ENCODE measurements at places on chromosomes 1 and 21.

- DNase-seq: no peak
Measured at GRCh38 chr1:225595974-225596551, 56.9 kb downstream of the ENAH start.

- DNase-seq: no peak
Measured at GRCh38 chr1:230896779-230897178, 28.5 kb upstream of the C1orf198 start.

GRCh38 chr1:50095716-50096115 is 13.0 kb upstream of the ELAVL4 start:
- DNase-seq: no peak

DNA sequence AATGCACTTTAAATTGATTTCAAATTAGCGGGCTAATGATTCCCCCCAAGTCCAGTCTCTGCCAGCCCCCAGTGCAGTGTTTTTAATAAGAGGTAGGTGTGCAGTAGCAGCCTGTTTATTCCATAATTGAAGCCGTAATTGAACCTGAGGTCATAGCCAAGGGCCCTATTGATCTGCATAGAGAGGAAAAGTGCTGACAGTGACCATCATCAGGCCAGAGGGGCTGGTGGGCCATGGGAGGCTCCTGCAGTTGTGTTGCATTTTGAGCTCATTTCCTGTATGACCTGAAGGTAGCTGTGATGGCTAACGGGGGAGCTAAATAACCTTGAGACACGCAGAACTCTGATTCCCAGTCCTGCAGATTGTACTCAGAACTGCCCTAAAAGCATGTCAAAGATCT is 67.5 kb downstream of the DISP3 start:
- DNase-seq: no peak

DNA sequence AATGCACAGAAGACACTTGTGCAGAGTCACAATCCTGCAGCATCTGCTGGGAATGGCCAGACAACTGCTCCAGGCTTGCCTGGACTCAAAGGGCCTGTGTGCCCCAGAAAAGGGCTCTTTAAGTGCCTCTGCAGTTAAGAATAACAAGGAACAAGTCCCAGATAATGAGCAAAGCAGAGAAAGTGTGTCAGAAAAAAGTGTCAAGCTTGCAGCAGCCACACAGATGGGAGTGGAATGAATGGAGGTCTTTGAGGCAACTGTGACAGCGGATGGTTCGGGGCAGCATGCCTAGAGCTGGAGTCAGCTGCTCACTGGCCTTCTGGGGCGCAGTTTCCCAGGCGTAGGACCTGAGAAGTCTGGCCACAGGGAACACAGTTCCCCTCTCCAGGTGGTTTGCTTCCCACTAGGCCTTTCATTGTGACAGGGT is 5.1 kb downstream of the PARP1 start:
- DNase-seq: no peak

DNA sequence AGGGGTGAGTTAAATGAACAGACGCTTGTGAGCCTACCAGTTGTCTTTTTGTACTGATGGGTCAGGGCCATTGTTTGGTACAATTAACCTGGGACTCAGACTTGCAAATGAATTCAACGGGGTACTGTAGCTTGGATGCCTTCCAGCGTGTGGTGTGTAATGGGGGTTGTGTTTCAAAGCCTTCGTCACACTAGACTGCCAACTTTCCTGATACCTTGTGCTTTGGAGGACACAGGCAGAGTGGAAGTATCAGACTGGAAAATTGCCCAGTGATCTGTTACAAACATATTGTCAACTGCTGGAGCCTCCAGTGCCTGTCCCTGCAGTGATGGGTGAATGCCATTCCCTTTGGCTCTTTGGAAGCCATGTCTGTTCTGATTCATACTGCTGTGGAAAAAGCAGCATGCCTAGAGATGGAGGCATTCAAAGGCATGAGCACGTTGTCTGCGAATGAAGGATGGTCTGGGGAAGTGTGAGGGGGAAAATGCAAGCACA is 384.5 kb downstream of the LMX1A start:
- DNase-seq: no peak

GRCh38 chr1:41740630-41741239 is 178.0 kb downstream of the HIVEP3 start:
- DNase-seq: peak; percentile 18

- no peak for DNase-seq
Measured at GRCh38 chr1:30283199-30283962, 440.0 kb downstream of the MATN1 start.

- DNase-seq: peak; percentile 15
Measured at GRCh38 chr1:45266151-45266801, 59.9 kb upstream of the ZSWIM5 start.

GRCh38 chr1:30200161-30200560 is 523.2 kb downstream of the MATN1 start:
- no peak for DNase-seq

GRCh38 chr1:30286241-30286987 is 437.0 kb downstream of the MATN1 start:
- no peak for DNase-seq

GRCh38 chr1:154867064-154867825 is 2.8 kb downstream of the KCNN3 start:
- DNase-seq: no peak

- DNase-seq: no peak
Measured at GRCh38 chr1:67832737-67833601, at the start of gene GNG12. GNG12 (minus strand) TSS chr1:67833467; CDS start chr1:67707686, 125,781 bp downstream.

- DNase-seq: no peak
Measured at GRCh38 chr1:175866776-175867175, 123.4 kb upstream of the TNR start.

- peak; percentile 93 for DNase-seq
Measured at GRCh38 chr1:234758851-234759250, 148.9 kb upstream of the IRF2BP2 start.

- no peak for DNase-seq
Measured at GRCh38 chr1:21691739-21692138, 22.6 kb upstream of the RAP1GAP start.

- no peak for DNase-seq
Measured at GRCh38 chr1:43293896-43294760, 6.7 kb upstream of the TIE1 start.

DNA sequence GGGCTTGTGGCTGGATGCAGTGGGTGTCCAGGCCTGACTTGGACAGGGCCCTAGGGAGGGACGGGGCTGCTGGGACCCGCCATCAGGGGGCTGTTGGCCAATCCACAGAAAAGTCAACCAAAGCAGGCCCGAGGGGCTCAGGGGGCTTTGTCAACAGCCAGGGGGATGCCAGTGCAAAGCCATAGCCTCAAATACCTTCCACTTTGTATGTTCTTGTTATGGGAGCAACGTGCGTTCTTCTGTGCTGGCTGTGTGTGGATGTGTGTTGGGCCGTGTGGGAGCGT is 35.4 kb upstream of the ARF1 start:
- DNase-seq: no peak

GRCh38 chr1:245771511-245772281 is 616.9 kb downstream of the KIF26B start:
- DNase-seq: no peak

DNA sequence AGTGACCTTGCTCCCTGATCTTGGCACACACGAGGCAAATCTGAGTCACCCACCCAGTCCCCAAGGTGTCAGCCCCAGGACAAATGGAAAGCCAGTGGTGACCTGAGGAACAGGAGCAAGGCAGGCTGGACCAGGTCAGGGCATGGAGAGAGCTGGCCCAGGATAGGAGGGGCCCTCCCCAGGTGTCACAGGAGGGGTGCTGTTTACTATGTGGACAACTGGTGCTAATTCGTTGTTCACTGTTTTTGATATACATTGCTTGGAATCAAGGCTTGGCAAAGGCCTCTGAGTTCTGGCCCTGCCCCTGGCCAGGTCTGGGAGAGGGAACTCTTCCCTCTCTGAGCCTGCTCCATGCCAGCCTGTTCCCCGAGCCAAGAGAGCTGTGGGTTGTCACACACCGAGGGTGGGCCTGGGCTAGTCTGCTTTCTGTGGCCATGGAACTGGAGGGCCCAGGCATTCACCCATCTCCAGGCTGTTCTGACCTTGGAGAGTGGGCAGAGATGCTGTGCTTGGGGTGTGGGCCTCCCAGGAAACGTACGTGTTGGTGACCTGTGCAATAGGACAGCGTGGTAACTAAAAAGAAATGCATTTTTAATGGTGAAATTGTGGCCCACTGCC is 41.8 kb downstream of the CRYAA start:
- DNase-seq: no peak

DNA sequence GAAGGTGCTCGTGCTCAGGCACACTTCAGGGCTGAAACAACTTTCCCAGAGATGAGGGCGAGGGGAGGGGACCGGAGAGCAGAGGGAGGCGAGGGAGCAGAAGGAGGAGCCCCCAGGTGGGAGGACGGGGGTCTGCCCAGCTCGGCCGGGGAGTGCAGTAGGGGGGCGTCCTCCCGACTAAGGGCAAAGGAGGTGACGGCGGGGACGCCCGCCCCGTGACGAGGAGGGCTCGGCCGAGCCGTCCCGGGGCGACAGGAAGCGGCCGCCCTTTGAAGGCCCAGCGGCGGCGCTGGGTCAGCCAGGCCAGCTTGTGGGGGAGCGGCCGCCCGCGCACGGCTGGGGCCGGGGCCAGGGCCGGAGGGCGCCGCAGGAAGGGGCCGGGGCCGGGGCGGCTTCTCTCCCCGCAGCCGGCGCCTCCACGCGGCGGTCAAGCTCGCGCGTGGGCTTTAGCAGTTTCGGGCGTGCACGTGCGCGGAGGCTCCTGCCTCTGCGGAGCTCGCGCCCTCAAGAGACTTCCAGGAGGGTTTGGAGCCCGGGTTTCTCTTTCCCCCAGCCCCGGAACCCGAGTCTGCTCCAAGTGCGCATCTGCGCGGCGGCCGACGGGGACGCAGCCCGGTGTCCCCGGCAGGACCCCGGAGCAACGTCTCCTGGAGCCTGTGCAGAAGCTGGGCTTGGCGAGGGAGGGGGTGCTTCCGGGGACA is 100.8 kb upstream of the SLC45A1 start:
- DNase-seq: peak; percentile 1

DNA sequence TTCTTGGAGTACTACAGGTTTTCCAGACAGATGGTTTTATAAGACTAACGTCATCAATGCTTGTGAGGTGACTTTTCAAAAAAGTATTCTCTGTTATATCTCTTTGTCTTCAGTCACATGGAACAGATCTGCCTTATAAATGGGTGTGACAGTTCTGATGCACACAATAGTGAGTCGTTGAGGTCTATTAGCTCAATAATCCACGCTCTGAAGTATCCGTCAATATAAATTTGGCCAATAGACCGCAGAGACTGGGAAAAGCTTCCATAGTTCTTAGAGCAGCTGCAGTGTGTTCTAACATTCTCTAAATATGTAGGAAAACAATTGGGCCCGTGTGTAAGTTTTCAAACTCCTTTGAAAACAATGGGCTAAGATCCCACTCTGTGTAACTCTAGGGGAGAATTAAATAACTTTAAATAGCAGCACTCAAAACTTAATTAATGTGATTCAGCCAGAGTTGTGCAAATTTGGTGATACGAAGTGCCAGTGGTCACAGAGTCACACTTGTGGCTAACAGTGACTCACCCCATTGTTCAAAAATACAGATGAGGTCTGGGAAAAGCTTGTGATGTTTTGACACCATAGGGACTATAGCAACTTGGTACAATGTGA is 316.0 kb downstream of the LMO4 start:
- DNase-seq: no peak

DNA sequence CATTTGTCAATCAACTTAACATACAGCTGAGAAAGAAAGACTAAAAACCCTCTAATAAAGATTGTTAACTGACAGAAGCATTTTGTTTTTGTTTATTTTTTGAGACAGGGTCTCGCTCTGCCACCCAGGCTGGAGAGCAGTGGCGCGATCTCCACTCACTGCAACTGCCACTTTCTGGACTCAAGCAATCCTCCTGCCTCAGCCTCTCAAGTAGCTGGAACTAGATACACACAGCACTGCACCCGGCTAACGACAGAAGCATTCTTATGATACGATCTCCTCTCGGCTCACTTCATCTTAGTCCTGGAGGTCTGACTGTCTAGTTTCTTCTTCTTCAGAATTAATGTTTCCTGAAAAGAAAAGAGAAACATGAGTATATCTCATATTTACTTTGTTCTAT is 23.5 kb downstream of the RSPH1 start:
- DNase-seq: no peak

DNA sequence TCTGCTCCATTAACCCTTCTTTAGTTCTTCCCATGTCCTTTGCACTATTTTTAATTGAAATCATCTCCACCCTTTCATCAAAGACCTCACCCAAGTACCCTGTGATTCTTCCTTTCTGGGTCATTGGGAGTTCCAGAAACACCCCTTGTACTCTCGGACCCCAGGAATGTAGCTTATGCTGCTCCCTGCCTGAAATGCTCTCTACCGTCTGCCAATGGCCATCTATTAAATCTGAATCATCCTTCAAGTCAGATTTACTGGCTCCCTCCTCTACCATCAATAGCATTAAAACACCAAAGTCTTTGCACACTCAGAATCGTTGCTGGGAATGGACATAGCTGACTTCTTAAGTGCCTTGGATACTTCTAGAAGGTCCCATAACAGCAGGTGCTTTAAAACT is 73.2 kb upstream of the GADD45A start:
- DNase-seq: no peak

DNA sequence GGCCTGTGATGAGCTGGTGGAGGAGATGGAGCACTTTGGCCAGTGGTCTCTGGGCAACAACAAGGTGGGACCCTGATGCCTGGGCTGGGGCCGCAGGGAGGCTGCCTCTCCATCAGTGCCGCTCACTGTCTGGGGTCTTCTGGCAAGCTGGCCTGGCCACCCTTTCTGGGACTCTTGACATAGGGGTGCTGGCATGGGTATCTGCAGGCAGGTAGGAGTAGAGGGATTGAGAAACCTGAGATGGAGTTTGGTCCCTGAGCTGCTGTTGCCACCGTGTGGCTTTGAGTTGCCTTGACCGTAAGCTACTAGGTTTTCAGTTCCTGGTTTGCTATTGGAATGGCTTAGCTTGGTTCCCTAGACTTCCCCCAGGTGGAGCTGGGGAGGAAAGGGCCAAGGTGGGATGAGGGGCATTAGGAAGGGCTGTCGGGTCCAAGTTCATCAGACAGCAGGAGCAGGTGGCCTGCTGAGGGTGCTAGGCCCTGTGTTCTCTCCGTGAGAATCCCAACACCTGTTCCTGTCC is 13.2 kb upstream of the MFN2 start:
- no peak for DNase-seq

- no peak for DNase-seq
Measured at GRCh38 chr1:246583448-246584185, 17.4 kb downstream of the CNST start.

DNA sequence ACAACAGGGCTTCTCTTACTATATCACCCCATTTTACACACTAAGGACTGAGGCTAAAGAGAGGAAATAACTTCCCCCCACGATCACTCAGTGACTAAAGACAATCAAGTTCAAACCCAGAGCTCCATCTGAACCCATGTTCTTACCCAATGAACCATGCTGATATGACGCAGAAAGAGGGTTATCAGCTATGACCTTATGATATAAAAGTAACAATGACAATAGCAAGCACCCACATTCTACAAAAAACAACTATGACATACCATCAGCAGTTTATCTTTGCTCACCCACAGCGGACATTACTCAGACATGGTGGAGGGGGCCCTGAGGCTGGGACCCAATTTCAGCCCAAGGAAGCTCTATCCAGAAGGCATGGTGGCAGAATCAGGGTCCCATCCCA is 75.7 kb downstream of the PTPN14 start:
- DNase-seq: no peak

DNA sequence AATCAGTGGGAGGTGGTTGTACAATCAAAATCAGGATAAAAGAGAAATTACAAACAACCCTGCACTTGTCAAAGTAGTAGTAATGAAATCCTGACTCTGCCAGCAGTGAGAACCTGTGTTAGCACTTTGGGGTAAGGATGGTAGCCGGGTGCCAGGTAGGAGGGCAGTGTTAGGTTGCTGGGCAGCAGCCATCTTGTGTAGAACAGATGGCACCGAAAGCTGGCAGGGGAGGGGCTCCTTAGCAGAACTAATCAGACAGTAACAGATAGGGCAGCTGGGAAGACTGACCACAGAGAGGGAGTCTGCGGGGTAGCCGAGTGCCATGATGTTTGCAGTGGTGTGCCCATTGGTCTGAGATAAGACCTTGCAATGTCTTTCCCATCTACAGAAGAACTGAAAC is 137.3 kb downstream of the SDCCAG8 start:
- no peak for DNase-seq

Measured in T-helper 2 cell (primary cell).